Fibroblast of lung (primary cell): ENCODE measurements at places on chromosomes 2 and 18. TPM values are rescaled to one million over a fixed set of nuclear protein-coding genes. Genes with fewer than 3 reads are reported as not detected.

Gene MTX2
- 20.8 and 29.6 TPM in 2 replicates for total RNA-seq

Gene TMEM169
- 0.26 and 0.50 TPM in 2 replicates for total RNA-seq

Gene RAB27B
- 0.77 and 0.99 TPM in 2 replicates for total RNA-seq

Gene ABCA12
- under 0.01 TPM in 2 replicates for total RNA-seq

Gene RBM43
- 4.9 and 12.4 TPM in 2 replicates for total RNA-seq

Gene HRH4
- under 0.01 TPM in 2 replicates for total RNA-seq

Gene LIMS3
- total RNA-seq: 6.3 TPM in 1 of 2 replicates, not detected in the other

Gene KIF3C
- 9.0 and 13.0 TPM in 2 replicates for total RNA-seq
